Coronary artery (tissue), 2 donors: ENCODE measurements at places on chromosomes 6 and 20.

DNA sequence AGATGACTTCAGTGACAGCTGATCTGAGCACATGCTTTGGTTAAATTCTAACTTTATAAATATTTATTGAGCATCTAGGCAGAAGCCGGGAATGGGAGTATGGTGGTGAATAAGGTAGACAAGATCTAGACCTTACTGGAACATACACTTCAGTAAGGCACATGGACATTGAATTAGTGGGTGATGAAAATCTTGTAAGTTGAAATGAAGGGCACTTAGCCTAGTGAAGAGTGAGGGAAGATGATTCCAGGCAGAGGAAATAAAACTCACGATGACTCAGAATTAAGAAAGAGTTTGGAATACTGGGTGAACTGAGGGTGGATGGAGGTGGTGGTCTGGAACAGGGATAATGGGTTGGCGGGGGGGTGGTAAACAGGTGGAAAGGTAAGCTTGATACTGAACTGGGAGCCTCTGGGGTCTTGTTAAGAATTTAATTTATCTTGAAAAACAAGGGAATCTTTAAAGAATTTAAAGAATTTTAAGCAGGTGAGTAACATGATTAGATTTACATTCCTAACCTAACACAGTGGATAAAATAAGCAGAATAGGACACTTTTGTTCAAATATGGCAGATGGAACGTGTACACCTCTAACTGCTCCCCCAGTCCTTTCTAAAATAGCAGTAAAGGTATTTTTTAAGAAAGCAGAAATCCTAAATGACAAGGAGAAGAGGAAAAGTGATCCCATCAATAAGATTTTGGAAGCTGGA, 75.2 kb upstream of the ARHGAP18 start:
- no peak for DNase-seq

DNA sequence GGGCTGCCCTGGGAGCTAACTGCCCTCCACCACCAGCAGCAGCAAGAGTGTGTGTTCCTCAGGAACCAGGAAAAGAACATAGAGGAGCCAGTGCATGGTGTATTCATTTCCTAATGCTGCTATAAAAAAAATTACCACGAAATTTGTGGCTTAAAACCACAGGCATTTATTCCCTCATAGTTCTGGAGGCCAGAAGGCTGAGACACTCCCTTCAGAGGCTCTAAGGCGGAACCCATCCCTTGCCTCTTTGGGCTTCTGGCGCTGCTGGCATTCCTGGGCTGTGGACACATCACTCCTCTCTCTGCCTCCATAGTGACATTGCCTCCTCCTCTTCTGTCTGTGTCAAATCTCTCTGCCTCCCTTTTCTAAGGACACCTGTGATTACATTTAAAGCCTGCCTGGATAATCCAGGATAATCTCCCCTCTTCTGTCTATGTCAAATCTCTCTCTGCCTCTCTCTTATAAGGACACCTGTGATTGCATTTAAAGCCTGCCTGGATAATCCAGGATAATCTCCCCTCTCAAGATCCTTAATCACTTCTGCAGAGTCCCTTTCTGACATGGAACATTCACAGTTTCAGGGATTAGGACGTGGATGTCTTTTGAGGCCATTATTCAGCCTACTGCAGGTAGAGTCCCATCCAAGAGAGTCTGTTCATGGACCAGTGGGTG, 54.7 kb downstream of the NDUFAF5 start:
- DNase-seq: no peak

DNA sequence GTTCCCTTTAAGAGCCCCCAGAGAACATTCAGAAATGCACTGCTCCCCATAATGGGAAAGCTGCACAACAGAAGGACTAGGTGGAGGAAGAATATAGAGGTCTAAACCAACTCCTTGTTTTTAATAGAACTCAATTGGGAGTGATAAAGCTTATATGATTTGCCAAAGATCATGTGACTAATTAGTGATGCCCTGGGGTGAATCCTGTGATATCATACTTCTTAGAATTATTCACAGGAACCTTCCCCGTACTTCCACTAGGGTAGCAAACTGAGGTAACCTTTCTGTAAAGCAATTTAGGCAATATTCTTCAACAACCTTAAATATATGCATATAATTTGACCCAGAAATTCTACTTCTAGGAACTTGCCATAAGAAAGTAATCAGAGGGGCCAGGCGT, 84.4 kb downstream of the TFAP2A start:
- no peak for DNase-seq

GRCh38 chr20:20706285-20706684, 6.2 kb downstream of the RALGAPA2 start:
- no peak for DNase-seq

DNA sequence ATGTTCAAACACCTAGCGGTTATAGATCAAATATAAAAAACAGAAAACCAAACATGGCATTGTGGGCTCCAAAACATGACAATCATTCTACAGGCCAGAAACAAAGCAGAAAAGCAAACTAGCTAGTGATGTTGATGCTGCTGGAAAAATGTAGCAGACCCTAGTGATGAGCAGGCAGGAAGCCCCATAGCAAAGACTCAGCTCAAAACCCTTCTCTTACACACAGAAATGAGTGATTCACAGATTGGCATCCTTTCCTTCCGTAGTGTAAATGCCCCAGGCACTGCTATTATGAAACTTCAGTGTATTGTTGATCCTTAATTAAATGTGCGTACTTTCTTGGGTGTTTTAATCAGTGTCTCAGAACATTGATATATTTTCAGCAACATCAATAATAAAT, 425.1 kb downstream of the UTRN start:
- no peak for DNase-seq

- no peak for DNase-seq
These were observed 590.9 kb upstream of the CITED2 start for GRCh38 chr6:139965393-139965792.

GRCh38 chr6:137389150-137389704, 105.0 kb downstream of the OLIG3 start:
- no peak for DNase-seq
